ENCODE measurements at places on chromosomes 5 and 9.
A peak's percentile ranks its signal among the peaks of the same experiment; 100 is the strongest.

DNA sequence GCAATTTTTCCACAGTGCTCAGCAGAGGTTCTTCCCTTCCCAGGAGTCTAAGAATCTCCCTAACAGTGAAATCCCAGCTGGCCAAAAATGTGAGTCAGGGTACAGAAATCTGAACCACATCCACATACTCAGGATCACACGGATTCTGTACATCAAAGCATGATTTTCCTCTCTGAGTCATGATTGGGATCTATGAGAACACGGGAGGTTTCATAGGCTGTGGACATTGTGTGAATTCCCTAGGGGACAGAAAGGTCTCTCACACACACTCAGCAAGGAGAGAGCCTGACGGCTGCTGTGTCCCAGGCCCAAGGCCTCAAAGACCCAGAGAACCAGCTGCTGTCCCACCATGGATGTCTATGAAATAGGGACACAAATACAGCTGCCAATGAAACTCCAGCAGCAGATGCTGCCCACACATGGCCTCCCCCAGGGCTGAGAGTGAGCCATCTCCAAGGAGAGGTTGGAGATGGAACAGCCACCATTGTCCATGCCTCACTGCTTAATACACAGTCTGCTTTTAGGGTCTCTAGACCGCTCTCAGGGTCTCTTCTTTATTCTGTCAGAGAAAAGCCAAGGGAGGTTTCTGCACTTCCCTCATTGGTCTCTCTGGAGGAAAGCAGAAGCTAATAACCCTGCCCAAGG, 102.7 kb downstream of the ADAMTS12 start:
- no peak for DNase-seq

- DNase-seq, result no peak
These were observed 179.7 kb downstream of the PIK3R1 start for GRCh38 chr5:68395302-68395701.

GRCh38 chr5:178516504-178517235, 73.5 kb downstream of the COL23A1 start:
- DNase-seq, result no peak

GRCh38 chr5:162496100-162496808, 428.7 kb downstream of the GABRG2 start:
- no peak for DNase-seq

DNA sequence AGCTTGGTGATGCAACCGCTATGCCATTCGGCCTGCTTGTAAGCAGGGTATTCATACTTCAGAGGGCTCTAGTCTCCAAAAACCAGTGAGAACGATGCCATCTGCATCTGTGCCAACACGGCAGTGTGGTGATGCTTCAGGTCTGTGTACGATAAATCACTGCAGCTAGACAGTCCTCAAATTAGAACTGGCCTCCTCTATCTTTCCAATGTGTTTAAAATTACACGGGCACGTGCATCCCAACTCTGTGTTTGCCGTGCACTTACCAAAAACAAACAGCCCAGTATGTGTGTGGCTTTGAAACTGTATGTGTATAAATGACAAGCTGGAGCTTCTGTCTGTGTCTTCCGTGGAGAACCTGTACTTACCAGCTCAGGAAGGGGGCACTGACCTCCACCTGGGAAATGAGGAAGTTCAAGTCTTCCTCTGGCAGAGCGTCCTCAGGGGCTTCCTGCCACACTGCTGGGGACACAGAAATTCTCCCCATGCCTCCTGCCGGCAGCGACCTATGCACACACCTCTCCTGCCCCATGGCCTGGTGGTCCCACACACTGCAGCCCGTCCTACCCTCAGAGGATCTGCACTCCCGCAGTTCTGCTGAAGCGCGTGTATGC, 12.3 kb downstream of the MED10 start:
- DNase-seq, result no peak

GRCh38 chr9:121776739-121777637, 125.6 kb downstream of the DAB2IP start:
- no peak for DNase-seq

DNA sequence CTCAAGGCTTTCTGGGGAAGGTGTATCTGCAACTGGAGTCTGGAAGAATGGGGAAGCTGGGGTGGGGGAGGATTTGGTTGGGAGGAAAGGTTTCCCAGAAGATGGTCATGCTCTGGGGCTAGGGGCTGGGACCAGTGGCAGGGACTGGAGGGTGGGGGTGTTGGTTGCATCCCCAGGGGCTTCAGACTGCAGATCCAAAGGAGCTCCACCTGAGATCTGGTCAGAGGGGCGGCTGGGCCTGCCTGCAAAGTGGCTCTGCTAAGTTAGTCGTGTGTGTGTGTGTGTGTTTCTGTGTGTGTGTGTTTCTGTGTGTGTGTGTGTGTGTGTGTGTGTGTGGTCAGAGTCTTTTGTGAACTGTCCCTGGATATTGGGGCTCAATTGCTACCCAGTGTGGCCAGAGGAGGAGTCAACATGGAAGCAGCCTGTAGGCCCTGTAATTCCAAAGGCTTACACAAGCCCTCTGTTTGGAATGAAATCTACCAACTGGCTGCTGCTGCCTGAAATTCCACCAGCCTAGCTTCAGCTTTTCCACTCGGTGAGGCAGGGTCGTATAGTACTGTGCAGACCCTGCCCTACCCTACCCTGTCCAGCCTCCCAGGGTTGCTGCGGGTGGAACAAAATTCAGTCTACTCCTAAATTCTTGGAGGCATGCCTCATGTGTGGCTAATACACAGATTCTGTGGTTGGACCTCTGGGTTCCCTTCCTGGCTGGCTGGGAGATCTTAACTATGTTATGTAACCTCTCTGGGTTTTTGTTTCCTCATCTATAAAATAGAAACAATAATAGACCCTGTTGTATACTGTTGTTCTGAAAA, 12.5 kb upstream of the SYNPO start:
- no peak for DNase-seq

DNA sequence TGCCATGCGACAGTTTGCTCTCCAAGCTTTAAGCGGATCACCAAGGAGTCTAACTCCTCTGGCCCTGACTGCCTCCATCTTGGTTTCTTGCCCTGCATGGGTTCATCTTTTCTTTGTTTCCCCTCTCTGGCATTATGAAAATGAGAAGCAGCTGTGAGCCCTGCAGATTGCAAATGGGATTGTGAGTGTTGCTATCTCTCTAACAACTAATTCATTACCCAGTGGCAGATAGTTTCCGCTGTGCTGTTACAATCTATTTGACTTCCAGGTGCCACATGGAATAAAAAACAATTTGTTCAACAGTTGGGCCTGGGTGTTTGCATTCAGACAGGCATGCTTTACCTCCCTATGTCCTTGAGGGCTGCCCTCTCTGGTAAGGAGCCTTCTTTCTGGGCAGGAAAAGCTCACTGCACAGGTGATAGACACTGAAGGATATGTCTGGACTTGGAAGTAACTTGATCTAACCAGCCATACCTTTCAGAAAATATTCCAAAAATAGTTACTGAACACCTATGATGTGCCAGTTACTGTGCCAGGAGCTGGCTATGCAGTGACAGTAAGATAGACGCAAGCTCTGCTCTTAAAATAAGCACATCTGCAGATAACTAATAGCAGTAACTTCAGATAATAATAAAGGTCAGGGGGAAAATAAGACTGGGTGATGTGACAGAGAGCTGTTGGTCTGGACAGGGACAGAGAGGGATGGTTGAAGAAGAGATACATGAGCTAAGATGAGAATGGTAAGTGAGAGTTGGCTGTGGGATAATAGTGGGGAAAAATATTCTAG, 40.1 kb downstream of the GRIA1 start:
- DNase-seq, result no peak

DNA sequence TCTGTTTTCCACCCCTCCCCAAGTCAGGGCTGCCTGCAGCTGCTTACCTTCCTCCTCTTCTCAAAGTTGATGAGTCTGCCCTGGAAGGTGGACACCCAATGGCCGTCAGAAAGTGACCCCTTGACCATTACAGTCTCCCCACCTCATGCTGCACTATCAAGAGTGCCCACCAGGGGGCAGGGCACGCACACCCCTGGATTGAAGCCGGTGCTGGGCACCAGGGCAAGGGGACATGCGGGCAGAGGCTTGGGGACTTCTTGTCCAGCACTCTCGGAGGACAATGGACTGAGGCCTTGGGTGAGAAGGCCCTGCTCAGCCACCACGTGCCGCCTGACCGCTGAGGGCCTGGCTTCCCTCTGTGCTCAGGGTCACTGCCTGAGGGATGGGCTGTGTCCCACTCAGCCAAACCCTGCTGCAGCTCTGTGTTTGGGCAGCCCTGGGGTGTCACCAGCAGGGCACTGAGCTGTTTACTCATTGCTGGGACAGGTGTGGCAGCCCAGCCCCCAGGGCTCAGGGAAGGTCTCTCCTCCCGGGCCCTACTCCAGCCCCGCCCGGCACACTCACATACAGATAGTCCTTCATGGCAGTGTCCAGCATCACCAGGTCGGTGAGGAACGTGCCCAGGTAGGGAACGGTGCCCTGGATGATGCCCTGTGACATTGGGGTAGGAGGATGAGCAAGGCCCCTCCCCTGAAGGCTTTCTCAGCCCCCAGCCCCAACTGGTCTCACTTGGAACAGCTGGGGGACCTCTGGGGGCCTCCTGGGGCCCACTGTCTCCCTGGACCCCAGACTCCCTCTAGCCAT, 17.7 kb downstream of the RALGDS start:
- peak; percentile 75 for DNase-seq

DNA sequence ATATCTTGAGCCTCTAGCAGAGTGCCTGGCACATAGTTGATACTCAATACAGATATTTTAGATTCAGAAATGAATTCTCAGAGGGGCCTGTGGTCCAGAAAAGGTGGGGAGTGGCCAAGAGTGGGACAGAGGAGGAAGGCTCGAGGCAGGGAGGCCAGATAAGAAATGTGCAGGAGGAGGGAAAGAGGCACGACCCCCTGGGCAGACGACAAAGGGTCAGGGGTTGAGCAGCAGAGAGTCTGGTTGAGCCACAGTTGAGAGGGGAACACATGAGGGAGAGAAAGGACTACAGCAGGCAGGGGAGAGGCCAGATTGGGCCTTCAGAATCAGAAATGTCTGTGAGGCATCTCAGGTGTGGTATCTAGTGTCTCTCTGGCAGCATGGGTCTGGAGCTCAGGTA, 89.1 kb downstream of the PSD2 start:
- no peak for DNase-seq

DNA sequence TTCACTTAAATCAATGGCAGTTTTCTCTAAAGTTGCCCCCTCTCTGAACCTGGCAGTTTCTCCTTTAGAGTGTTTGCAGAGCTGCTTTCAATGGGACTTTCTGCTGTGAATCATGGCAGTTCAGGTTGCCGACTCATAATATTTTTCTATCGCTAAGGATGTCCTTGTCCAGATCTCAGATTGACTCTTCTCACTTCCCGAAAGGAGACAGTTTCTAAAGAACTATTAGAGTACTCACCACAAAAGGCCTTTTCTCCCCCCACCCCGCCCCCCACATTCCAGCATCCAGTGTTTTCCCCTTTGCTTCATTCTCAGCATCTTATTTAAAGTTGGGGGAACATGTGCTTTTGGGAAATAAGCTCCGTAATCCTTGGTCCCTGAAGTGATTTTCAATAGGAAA, 443.5 kb upstream of the KLF4 start:
- DNase-seq, result no peak

DNA sequence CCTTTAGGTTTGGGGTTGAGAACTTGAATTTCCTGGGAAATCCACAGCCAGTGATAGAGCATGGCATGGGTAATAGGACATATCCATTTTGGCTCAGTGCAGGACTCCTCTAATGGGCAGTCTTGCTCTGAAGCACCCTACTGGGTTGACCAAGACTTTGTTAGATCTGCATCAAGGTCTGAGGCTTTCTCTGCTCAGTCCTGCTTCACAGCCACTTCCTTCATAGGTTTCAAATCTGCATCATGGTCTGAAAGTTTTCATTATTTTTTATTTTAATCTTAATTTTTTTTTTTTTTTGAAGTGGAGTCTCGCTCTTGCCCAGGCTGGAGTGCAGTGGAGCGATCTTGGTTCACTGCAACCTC, 36.5 kb downstream of the KIF2A start:
- no peak for DNase-seq

DNA sequence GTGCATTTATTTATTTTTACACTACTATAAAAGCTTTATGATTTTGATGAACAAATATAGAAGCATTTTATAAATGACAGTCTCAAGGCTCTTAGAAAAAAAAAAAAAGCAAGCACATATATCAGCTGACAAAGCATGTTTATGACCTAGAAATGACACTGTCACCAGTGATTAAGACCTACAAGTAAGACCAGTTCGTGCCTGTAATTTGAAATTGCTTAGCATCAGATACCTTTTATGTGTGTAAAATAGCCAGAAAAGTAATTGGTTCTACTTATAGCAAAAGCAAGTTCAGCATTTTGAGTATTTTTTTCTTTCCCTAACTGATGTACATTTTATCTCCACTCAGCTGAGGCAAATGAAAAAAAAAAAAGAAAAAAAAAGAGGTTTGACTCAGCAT, 808.4 kb downstream of the CDH18 start:
- DNase-seq, result no peak

DNA sequence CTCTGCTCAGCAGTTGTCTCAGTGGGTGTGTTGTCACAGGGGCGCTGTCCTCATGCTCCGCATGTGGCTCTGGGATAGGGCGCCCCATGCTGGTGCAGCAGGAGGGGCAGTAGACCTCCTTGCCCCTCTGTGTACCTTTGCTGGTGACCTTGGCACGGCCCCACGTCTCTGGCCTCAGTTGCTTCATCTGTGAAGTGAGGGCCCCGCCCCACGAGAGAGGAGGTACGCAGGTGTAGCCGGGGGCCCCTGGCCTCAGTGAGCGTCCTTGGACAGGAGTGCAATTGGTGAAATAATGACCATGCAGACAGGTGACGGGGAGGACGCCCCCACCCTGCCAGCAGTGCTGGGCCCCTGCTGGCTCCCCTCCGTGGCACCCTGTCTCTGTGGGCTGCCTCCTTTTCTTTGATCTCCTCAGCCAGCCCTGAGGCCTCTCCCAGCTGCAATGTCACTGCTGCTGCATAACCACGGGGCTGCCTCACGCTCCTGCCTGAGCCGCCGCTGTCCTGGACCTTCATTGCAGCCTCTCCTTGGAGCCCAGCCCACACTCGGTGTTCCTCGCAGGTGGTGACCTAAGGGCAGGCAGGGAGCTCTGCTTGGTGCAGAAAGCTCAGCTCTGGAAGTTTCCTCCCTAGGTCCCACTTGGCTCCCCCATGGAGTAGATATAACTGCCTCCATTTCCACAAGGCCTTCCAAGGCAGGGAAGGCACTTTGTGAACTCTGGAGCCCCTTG, 57.3 kb downstream of the PHF2 start:
- DNase-seq, result no peak

- DNase-seq, result no peak
These were observed 2.1 kb downstream of the GTF3C4 start for GRCh38 chr9:132672413-132672690.

DNA sequence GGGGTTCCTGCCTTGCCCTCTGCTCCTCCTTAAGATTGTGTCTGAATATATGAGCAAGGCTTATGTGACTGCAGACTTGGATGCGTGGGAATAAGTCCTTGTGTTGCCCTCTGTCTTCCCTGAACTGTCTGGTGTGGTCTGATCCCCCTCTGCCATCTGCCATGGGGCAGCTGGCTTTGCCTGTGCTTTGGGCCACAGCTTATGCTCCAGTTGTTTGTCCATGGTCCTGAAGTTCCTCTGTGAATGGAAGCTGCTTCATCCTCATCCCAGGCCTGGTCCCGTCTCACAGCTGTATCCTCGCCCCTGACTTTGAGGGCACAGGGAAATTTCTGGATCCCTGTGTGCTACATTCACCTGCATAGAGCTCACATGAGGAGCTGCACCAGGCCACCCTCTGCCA, 14.7 kb downstream of the IL31RA start:
- DNase-seq, result no peak

Data from putamen (tissue), 1 donor.